ENCODE measurements at places on chromosomes 6 and 20.

DNA sequence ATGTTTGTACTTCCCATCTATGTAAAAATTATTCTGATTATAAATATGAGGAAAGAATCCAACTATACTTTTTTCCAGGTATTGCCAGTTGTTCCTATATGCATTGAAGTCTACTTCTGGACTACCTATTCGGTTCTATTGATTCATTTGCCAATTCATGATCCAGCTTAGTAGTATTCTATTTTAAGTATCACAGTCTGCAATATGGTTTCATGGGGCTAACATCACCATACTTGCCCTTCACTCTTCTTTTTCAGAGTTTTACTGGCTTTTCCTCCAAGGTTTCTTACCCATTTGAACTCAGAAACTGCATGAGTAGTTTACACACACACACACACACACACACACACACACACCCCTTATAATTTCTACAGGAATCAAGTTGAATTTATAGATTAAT is 34.5 kb downstream of the NUDT3 start:
- no peak for DNase-seq

DNA sequence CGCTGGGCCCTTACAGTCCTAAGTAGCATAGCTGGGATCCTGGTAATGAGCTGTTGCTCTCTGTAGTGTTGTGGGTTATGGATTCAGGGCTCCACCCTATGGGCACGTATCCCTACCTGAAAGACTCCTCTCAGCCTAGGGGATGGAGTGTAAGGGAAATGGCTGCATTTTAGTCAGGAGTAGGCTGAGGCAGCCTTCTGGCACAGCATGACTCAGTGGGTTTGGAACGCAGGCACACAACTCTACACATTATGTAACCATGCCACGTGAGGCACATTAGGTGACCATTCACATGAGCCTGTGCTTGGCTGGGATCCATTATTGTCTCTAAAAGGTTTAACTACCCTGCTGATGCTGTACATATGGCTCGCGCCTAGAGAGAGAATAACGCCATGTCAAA is 27.8 kb downstream of the HDDC2 start:
- no peak for DNase-seq

- DNase-seq = peak; percentile 52
Observed at GRCh38 chr6:7819431-7820015, 91.1 kb downstream of the TXNDC5 start.

GRCh38 chr20:64246616-64247306 is 8.8 kb upstream of the PCMTD2 start:
- DNase-seq = no peak

GRCh38 chr6:112087916-112088315 is 525 bp downstream of the FAM229B start:
- no peak for DNase-seq

All from AG08395 (cell line).